ENCODE measurements at places on chromosomes 12 and 14. TPM values are rescaled to one million over a fixed set of nuclear protein-coding genes. Genes with fewer than 3 reads are reported as not detected.

Gene ANG
- polyA plus RNA-seq, result 3.3 TPM

Gene IFNG-AS1
- polyA plus RNA-seq, result 0.28 TPM

Gene TBX5
- polyA plus RNA-seq, result not detected

Gene OAS2
- polyA plus RNA-seq, result 9.9 TPM

Gene MYF5
- not detected for polyA plus RNA-seq

Gene KCNA5
- 1.9 TPM for polyA plus RNA-seq

Gene ACOT4
- polyA plus RNA-seq, result 3.4 TPM

Gene RFX4
- 0.20 TPM for polyA plus RNA-seq

Gene ATP5MC2
- 483 TPM for polyA plus RNA-seq

Gene CLEC12A
- 0.85 TPM for polyA plus RNA-seq

Gene WNT5B
- polyA plus RNA-seq, result 5.5 TPM

Gene CLEC4D
- polyA plus RNA-seq, result 0.43 TPM

Gene SERPINA1
- polyA plus RNA-seq, result 92.0 TPM

Gene SOAT2
- polyA plus RNA-seq, result 1.6 TPM

Gene LIMA1
- polyA plus RNA-seq, result 93.6 TPM

Gene MMP19
- polyA plus RNA-seq, result 1.5 TPM

Gene BATF
- polyA plus RNA-seq, result not detected

Gene SNRPF
- 104 TPM for polyA plus RNA-seq

Gene FANCM
- 18.9 TPM for polyA plus RNA-seq

Gene TAS2R20
- polyA plus RNA-seq, result 3.2 TPM

Gene SLC22A17
- 62.4 TPM for polyA plus RNA-seq

Gene EFS
- polyA plus RNA-seq, result 35.4 TPM

Gene AKAP3
- 2.6 TPM for polyA plus RNA-seq

Gene KCNMB4
- 25.3 TPM for polyA plus RNA-seq

Gene RAB2B
- 51.6 TPM for polyA plus RNA-seq

Gene ALG10B
- 15.7 TPM for polyA plus RNA-seq

Gene PDE6H
- polyA plus RNA-seq, result not detected

Gene SDR9C7
- polyA plus RNA-seq, result 0.32 TPM

Gene IL31
- polyA plus RNA-seq, result not detected

Gene BICDL1
- 37.8 TPM for polyA plus RNA-seq

Gene RERGL
- 10.5 TPM for polyA plus RNA-seq

Gene TAS2R9
- polyA plus RNA-seq, result not detected

Gene RHEBL1
- 1.8 TPM for polyA plus RNA-seq

Gene ACTR6
- 39.2 TPM for polyA plus RNA-seq

Gene PZP
- polyA plus RNA-seq, result 0.55 TPM

Gene WSCD2
- polyA plus RNA-seq, result 9.1 TPM

Gene PDZRN4
- polyA plus RNA-seq, result 6.6 TPM

Gene CLEC9A
- polyA plus RNA-seq, result 0.76 TPM

Gene CSRP2
- 90.9 TPM for polyA plus RNA-seq

Gene GPR135
- polyA plus RNA-seq, result 7.4 TPM

Gene TSPAN19
- polyA plus RNA-seq, result 0.88 TPM

Gene EEA1
- 17.4 TPM for polyA plus RNA-seq

Gene SYCP3
- polyA plus RNA-seq, result 1.2 TPM

Gene DNAI7
- 7.9 TPM for polyA plus RNA-seq

Gene MAP1LC3B2
- polyA plus RNA-seq, result 10.4 TPM

Gene IGFBP6
- polyA plus RNA-seq, result 10.5 TPM

Gene CFAP54
- polyA plus RNA-seq, result 4.4 TPM

Gene DIO2
- polyA plus RNA-seq, result 0.45 TPM

Gene OR4E2
- polyA plus RNA-seq, result 0.05 TPM
